ENCODE measurements at places on chromosomes 6 and 20.

- no peak for DNase-seq
Measured at GRCh38 chr6:72363844-72364740, 257.8 kb upstream of the KCNQ5 start.

- no peak for DNase-seq
Measured at GRCh38 chr6:150382171-150382570, 13.4 kb downstream of the IYD start.

GRCh38 chr20:39489986-39490560 is 527.9 kb downstream of the DHX35 start:
- DNase-seq, result no peak

DNA sequence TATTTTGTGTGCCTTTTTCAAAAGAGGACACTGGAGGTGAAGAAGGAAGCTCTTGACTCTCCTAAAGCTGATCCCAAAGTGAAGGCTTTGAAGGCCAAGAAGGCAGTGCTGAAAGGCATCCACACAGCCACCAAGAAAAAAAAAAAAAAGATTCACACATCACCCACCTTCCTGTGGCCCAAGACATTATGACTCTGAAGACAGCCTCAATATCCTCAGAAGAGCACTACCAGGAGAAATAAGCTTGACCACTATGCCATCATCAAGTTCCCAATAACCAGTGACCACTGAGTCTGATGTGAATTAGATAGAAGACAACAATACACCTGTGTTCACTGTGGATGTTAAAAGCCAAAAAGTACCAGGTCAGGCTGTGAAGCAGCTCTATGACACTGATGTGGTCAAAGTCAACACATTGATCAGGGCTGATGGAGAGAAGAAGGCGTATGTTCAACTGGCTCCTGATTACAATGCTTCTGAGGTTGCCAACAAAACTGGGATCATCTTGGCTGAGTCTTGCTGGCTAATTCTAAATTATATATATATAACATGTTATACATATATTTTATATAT is 59.4 kb downstream of the PLCG1 start:
- peak; percentile 14 for DNase-seq

GRCh38 chr6:89482126-89482525 is 49.2 kb downstream of the ANKRD6 start:
- DNase-seq, result no peak

- no peak for DNase-seq
Measured at GRCh38 chr6:108673602-108674001, 112.9 kb downstream of the FOXO3 start.

- no peak for DNase-seq
Measured at GRCh38 chr6:136508725-136509392, 41.4 kb downstream of the MAP7 start.

DNA sequence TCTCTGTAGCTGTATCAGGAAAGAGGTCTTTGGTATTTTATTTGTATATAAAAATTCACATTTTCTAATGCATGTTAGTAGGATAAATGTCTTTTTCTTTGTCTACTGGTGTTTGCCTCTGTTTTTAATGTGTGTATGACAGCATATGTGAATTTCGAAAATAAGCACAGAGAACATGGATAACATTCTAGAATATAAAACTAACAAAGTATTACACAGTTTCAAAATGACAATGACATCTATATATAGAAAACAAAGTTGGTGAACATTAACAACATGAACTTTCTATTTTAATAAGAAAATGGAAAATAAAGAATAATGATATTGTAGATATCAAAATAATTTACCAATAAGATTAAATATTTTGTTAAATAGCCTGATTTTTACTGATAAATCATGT is 608.0 kb downstream of the COL12A1 start:
- DNase-seq, result no peak

DNA sequence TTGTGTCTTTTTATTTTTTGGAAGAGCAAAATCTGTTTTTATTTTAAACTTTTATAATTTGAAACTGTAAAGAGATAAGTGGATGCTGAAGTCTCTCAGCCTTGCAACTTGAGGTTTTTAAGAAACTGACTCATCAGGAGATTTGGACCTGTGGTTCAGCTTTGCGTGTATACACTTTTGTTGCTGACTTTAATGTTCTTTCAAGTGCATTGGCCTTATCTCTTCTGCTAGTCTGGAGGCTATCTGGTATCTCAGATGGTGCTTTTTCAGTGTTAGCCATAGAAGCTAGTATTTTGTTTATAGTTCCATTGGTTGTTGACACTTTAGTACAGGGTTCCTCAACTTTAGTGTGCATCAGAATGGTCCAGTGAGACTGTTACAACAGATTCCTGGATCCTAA is 504.0 kb upstream of the SPTLC3 start:
- DNase-seq, result no peak

DNA sequence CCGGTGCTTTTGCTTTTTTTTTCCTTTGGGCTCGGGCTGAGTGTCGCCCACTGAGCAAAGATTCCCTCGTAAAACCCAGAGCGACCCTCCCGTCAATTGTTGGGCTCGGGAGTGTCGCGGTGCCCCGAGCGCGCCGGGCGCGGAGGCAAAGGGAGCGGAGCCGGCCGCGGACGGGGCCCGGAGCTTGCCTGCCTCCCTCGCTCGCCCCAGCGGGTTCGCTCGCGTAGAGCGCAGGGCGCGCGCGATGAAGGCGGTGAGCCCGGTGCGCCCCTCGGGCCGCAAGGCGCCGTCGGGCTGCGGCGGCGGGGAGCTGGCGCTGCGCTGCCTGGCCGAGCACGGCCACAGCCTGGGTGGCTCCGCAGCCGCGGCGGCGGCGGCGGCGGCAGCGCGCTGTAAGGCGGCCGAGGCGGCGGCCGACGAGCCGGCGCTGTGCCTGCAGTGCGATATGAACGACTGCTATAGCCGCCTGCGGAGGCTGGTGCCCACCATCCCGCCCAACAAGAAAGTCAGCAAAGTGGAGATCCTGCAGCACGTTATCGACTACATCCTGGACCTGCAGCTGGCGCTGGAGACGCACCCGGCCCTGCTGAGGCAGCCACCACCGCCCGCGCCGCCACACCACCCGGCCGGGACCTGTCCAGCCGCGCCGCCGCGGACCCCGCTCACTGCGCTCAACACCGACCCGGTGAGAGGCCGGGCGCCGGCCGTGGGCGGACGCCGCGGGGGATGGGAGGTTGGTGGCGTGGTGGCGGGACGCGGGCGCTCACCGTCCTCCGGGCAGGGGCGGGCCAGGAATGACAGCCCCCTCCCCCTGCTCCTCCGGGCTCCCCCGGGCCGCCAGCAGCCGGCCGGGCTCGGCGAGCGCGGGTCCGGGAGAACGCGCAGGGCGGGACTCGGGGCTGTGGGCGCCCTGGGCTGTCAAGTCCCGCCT is 606 bp downstream of the ID4 start:
- DNase-seq, result no peak

DNA sequence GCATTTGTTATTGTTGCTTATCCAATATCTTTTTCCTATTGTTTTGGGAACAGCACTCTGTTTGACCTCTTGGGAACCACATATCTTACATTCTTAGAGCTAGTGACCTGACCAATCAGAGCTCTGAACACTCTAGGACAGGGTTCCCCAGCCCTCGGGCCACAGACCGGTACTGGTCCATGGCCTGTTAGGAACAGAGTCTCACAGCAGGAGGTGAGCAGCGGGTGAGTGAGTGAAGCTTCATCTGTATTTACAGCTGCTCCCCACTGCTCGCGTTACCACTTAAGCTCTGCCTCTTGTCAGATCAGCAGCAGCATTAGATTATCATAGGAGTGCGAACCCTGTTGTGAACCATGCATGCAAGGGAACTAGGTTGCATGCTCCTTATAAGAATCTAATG is 226.0 kb upstream of the TSHZ2 start:
- DNase-seq, result no peak

DNA sequence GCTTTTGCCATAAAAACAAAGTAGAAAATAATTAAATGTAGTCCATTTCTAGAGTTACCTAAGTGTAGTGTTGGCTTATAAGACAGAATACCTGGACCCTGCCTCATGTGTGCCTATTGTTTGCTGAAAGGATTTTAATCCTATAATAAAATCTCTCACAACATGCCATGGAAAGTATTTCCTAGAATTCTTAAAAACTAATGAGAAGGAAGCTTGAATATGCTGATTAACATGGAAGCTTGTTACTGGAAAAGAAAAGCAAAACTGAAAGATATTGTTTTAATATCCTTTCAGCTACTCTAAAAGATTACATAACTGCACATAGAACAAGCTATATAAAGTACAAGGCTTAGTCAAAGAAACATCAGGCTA is 18.0 kb upstream of the FAM135A start:
- no peak for DNase-seq

- DNase-seq, result no peak
Measured at GRCh38 chr6:139423971-139424667, 49.7 kb upstream of the CITED2 start.

DNA sequence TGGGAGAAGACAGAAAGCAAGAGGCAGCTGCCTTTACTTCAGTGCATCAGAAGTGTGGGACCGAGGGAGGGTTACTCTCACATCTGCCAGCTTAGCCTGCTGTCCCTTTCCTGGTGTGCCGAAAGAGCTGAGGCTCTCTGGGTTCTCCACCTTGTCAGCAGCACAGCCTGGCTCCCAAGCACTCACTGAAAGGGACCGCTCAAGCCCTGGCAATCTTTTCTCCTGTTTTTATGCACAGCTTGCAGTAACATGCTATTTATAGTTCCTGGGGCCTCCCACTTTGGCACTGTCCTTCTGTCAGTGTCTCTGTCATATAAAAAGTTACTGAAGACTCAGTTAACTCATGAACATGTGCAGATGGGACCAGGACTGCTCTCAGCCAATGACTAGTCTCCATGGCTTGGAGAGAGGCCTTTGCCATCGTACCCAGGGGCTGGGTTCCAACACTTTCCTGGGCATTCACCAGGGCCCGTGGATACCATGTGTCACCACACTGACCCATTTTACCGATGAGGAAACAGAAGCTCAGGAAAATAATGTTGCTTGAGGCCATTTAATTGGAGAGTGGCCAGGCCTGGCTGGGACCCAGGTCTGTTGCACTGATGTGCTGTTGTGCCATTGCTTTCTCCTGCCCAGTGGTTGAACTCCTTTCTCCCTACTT is 46.2 kb downstream of the PANK2 start:
- DNase-seq, result no peak

Measured in thymus (tissue), 14 donors.